ENCODE measurements at places on chromosomes 3 and 15.
A peak's percentile ranks its signal among the peaks of the same experiment; 100 is the strongest.

DNA sequence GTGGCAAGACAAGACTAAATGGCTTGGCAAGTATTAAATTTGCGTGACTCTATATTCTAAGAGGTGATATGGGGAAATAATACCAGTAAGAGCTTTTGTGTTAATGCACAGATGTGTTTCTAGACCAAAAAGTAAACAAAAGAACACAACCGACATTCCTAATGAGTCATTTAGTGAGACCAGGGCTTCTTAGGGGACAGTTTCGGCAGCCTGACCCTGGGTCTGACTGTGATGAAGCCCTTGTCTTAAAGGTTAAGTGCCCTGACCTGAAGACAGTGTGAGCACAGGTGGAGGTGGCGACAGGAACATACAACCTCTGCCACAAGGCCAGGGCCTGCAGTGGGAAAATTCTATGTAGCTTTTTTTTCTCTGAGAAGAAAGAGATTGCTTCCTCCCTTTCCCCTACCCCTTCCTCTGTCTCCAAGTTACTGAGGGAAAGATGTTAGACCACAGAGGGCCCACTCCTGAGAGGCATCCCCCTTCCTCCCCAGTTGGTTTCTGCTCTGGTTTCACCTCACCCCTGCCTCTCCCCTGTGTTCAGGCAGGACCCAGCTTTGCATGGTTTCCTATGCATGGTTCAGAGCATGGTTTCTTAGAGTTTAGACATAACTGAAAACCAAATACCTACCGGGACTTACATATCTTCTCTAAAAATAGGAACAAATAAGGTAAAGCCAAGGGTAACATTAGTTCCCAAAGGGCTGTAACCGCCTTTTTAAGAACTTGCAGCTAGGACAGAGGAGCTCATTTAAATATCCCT, 24.8 kb upstream of the CMTM7 start:
- no peak for DNase-seq

DNA sequence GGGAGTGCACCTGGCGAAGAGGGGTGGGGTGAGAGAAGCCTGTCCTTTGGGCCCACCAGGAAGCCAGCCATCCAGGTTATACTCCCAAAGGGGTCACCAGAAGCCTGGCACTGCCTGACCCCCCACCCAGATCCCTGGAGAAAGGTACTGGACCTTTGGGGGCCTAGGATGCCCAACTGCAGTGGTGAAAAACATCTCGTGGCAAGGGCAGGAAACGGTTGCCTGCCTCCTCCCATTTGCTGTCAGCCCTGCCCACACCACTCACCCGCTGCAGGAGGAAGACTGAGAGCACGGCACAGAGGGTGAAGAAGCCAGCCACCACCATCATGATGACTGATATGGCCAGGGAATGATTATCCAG, 2.2 kb upstream of the ULK3 start:
- peak; percentile 39 for DNase-seq

DNA sequence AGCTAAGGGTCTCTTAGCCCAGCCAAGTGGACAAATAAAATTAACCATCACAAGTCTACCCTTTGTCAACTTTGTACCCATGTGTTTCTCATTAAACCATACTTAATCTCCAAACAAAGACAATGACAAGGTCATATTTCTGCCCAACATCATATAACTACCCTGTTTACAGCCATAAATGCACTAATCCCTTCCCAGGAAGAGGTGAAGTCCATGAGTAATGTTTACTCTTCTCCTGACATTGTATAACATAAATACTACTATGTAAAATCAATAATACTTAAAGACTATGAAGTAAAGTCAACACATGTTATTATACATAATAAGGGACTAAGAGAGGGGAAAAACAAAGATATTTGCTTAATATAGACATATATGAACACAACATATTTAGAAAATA, 38.5 kb upstream of the FAN1 start:
- no peak for DNase-seq

DNA sequence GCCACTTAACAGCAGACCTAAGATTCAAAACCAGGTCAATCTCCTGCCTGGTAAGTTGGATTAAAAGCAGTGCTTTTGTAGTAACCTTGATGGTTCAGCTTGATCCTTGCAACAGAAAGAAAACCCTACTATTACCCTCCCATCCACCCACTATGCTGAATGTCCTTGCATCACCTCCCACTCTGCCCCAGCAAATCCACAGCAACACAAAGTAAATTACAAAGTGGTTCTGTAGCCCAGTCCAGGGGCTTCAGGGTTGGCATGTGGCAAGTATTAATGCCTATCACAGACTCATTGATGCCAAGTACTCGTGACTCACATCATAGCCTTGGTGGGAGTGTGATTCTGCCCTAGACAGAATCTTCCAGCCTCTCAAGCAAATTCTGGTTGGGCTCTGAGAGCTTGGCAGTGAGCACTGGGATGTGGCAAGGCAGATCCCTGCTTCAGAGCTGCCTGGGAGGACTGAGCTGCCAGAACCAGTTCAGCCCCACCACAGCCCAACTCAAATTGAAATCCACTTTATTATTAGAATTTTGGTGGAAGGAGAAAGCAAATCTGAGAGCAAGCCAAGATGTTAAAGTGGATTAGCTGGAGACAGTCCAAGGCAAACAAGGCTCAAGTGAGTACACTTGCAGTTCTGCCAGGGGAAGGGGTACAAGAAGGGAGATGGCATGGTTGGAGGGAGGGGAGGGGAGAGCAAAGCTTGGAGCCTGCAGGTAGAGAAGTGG, 225.8 kb upstream of the UMPS start:
- no peak for DNase-seq

DNA sequence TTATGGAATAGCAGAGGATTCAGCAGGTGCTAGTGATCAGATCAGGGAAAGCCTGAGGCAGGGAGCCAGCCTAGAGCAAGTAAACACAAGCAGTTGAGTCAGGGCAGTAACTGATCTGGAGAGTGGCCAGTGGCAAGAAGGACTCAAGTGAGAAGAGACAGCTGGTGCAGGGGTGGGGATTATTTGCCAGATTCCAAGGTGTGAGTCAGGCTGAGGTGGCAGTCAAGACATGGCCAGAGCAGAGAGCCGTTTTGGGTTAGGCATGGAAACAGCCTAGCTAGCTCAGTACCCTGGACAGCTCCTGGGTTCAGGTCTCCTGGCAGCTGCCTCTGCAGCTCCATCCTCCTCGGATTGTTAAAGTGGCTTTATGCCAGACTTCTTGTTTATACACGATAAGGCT, 281.9 kb upstream of the ONECUT1 start:
- no peak for DNase-seq

DNA sequence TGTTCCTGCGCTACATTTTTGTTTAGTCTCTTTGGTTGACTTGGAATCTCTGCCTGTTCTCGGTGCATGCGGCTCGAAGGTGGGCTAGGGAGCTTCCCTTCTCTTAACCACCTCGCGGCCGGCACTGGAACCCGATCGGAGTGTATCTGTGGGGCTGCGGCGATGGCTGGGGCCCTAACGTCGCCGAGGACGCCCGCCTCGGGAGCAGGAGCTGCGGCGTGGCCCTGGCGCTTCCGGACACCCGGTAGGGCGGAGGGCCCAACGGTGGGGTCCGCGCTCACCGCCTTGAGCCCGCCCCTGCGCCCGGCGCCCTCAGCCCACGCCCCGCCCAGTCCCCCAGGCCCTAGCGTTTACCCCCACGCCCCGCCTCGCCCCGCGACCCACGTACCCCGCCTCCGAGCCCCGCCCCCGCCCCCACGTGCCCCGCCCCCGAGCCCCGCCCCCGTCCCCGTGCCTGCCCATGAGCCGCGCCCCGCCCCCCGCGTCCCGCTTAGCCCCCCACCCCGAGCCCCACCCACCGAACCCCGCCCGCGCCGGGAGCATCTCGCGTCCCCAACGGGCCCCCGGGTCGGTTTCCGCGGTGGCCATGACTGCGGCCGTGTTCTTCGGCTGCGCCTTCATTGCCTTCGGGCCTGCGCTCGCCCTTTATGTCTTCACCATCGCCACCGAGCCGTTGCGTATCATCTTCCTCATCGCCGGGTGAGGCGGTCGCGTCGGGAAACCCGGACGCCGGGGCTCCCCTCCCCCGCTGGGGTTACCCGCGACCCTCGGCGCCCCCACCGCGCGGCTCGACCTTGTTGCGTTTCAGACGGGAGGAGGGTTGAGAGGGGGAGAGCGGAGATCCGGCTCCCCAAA, at the start of gene APH1B:
TSS of gene APH1B (plus strand) at position 568 of the 855 bp plus-strand sequence. CDS start at position 587, 19 bp downstream.
- DNase-seq = peak; percentile 70

- no peak for DNase-seq
These were observed 39.4 kb upstream of the TBL1XR1 start for GRCh38 chr3:177236704-177237103.

GRCh38 chr15:41627203-41627602, 33.0 kb upstream of the MGA start:
- DNase-seq = no peak

GRCh38 chr3:150216041-150216811, 191.9 kb upstream of the TSC22D2 start:
- no peak for DNase-seq

DNA sequence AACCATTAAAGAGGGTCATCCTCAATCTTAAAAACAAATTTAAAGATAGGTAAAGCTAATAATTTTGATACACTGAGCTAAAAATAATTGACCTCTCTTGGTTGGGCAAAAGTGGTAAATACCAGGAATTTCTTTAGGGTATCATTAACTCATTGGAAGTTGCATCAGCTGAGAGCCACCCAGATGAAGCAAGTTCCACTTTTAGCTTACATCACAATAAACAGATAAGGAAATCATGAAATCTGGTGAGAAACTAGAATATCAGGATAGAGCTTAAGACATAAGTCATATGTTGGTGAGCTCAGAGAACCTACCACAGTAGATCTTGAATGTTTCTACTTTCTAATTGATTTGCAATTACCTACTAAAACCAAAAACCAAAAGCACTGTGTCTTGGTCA, 97.4 kb upstream of the SLC2A2 start:
- DNase-seq = no peak

GRCh38 chr15:40906991-40907802, 12.9 kb downstream of the VPS18 start:
- no peak for DNase-seq

- no peak for DNase-seq
These were observed 13.2 kb downstream of the CTSH start for GRCh38 chr15:78931439-78932257.

DNA sequence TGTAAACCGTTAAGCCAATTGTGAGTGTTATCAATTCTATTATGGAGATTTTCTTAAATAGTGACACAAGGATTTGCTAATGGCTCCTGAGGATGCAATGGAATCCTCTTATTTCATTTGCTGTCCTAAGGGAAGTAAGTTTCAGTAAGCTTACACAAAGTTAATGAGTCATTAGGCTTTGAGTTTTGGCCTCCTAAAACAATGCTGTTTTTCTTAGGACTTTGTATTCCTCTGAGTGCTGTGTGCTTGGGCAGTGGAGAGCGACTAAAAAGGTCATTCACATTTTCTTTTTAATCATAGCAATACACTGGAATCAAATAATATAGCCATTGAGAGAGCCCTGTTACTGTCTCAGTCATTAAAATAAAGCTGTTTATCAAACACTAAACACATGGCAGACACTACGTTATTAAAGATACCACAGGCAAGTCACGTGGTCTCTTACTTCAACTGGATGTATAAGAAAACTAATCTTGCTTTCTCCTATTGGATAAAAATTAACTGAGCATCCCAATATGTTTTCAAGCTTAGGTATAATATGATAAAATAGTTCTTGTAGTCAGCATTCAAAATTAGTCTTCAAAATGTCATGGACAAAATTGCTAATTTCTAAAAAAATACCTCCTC, 290.8 kb downstream of the NLGN1 start:
- DNase-seq = no peak

- peak; percentile 27 for DNase-seq
These were observed 22.4 kb downstream of the PLA2G4F start for GRCh38 chr15:42133886-42134502.

GRCh38 chr3:154780263-154780662, 299.9 kb upstream of the MME start:
- no peak for DNase-seq

GRCh38 chr3:152586974-152587373, 248.0 kb upstream of the P2RY1 start:
- DNase-seq = no peak

All from stimulated activated CD4-positive, alpha-beta T cell treated with anti-CD3 and anti-CD28 coated beads, TNF-alpha, amount 100 ng/mL, for 4 hours (primary cell).